ENCODE measurements at places on chromosomes 16 and 17.

DNA sequence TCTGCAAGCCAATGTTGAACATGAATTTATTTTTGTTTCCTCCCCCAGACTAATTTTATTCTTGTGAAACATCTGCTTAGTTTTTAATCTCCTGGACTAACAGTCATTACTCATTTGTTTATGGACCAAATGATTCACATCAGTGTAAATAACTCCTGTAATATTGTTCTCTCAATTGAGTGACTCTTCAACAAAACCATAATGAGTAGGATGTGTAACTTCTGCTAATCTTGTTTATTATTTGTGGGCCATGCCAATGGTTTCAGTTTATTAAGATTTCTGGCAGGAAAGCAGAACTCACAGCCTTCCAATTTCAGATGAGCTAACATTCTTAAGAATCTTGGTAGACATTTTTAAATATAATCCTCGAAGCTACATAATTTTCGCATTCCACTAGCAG lies 1216.3 kb upstream of the GOT2 start:
- DNase-seq = no peak

DNA sequence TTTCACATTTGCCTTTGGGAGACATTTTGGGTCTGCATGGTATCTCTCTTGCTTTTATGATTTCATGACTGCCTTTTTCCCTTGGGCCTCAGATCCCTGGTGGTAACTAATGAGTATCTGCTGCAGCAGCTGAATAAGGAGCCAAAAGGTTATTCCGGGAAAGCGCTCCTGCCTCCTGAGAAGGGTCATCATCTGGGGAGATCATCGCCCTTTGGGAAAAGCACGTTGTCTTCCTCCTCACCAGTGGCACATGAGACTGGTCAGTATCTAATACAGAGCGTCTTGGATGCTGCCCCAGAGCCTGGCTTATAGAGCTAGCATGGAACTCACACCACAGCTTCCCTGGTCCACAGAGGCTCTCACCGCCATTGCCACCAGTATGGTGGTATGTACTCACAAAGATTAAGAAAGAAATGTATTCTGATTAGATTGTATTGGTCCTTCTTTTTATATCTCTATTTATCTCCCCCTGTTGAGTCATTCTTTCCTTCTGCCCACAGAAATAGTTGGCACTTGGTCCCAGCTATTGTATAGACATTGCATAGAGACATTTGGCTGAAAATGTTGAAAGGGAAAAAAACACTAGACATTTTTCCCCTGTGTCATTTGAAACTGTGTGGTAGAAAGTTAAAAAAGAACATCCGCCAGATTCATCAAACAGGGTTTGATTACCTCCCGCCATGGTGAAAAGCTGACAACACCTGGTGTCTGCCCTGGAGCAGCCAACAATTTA lies 8.4 kb downstream of the TPPP3 start:
- no peak for DNase-seq

GRCh38 chr17:55699181-55699860 lies 23.3 kb downstream of the TMEM100 start:
- DNase-seq = no peak

- DNase-seq = no peak
Observed at GRCh38 chr16:22721511-22722100, 92.4 kb upstream of the HS3ST2 start.

Measured in stimulated activated CD8-positive, alpha-beta memory T cell treated with anti-CD3 and anti-CD28 coated beads, Interleukin-15, amount 100 ng/mL, for 48 hours (primary cell).